Activated naive CD8-positive, alpha-beta T cell treated with anti-CD3 and anti-CD28 coated beads, Interleukin-2, amount 10 ng/mL, durations not matched to agents 7 days and 5 days (primary cell): ENCODE measurements at places on chromosomes 7 and 10.

DNA sequence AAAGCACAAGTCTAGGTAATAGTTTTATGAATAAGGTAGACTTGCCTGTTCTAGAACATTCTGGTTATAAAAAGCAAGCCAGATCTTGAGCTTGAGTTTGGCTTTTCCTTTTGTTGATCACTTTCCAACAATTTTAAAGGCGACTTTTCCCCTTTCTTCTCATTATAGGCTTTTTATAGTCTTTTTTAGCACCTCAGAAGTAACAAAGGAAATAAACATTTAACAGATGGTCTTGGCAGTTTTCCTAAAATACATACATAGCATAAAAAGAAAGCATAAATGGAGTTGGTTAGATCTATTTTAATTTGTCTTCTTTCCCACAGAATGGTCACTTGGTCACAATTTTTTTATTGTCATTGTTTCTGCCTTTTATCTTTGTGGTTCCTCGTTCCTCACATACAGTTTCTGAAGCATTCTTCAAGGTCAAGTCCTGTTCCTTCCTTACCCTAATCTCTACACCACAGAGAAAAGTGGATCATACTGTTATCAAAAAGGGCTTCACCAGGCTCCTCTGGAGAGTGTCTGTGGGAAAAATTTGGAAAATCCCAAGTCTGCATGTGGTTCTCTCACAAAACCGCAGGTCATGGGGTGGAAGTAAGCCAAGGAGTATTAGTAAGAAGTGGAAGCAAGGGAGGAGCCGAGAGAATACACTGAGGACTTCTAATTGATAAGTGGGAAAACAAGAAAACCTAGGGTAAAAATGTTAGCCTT lies 31.3 kb downstream of the THNSL1 start:
- no peak for DNase-seq
- no peak overlapping the region for H3K27ac ChIP-seq
- peaks cover 13% of the 10 kb centered on the region for H3K27me3 ChIP-seq
- no peaks in the 10 kb centered on the region for H3K4me1 ChIP-seq

GRCh38 chr7:35021445-35021844 lies 15.8 kb downstream of the DPY19L1 start:
- peaks cover 5% of the 10 kb centered on the region for H3K27me3 ChIP-seq
- H3K27ac ChIP-seq, result no peak overlapping the region
- H3K4me1 ChIP-seq, result peaks cover 2% of the 10 kb centered on the region
- no peak for DNase-seq

GRCh38 chr10:109386101-109386500 lies 537.2 kb downstream of the XPNPEP1 start:
- no peaks in the 10 kb centered on the region for H3K27me3 ChIP-seq
- no peaks in the 10 kb centered on the region for H3K36me3 ChIP-seq
- no peak overlapping the region for H3K27ac ChIP-seq
- no peak overlapping the region for H3K4me3 ChIP-seq

DNA sequence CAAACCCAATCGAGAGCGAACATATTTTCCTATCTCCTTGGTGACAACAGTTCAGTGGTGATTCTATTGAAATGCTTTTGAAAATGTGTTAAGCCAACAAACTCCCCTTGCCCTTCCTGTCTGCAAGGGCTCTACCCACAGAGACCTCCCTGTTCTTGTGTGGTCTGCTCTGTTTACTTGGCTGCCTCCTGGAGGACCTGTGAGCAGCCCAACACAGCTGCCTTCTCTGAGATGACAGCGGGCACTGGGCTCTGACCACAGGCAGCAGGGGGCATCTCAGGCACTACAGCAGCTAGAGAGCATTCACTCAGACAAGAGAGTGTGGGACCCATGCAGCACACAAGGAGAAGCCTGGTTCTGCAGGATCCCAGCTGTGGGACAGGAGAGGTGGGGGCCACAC lies 416.4 kb downstream of the TCERG1L start:
- H3K4me1 ChIP-seq, result no peaks in the 10 kb centered on the region
- no peaks in the 10 kb centered on the region for H3K27me3 ChIP-seq
- no peak overlapping the region for H3K4me3 ChIP-seq
- DNase-seq, result no peak

DNA sequence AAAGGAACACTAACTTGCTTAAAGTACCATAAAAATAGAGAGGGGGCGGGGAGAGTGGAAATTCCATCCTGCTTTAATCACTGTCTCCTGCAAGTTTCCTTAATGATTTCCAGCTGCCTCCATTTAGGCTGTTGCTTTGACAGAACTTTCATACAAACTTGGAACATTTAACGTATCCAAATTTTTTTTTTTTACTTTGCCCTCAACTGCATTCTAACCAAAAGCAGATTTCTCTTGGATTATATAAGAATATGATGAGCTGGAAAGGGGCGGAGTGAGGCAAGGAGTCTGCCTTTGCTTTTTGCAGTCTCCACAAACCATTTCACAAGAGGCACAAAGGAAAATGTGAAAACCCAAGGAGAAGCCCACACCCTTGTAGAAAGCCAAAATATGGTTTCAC lies 46.6 kb upstream of the COL1A2 start:
- no peaks in the 10 kb centered on the region for H3K4me1 ChIP-seq
- no peak overlapping the region for H3K4me3 ChIP-seq
- H3K27me3 ChIP-seq, result peaks cover 3% of the 10 kb centered on the region
- no peaks in the 10 kb centered on the region for H3K36me3 ChIP-seq

DNA sequence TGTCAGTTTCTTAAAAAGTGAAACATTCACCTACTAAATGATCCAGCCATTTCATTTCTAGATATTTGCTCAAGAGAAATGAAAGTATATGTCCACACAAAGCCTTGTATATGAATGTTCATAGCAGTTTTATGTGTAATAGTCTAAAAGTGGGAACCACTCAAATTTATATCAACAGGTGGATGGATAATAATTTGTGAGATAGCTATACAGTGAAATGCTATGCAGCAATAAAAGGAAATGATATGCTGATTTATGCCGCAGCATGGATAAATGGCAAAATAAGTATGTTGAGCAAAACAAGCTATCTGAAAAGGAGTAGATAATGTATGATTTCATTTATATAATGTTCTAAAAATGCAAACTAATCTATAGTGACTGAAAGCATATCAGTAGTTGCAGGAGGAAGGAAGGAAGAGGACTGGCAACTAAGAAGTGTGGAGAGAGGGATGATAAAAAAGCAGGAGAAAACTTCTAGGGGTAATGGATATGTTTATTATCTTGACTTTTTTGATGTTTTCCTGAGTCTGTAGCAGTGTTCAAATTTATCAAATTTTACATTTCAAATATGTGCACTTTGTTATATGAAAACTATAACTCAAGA lies 80.6 kb downstream of the ABCB5 start:
- H3K27me3 ChIP-seq, result no peaks in the 10 kb centered on the region
- no peaks in the 10 kb centered on the region for H3K36me3 ChIP-seq
- no peak overlapping the region for H3K27ac ChIP-seq
- no peaks in the 10 kb centered on the region for H3K4me1 ChIP-seq
- no peak overlapping the region for H3K4me3 ChIP-seq
